PC-3 (cell line): ENCODE measurements at places on chromosomes 12 and 14. TPM values are rescaled to one million over a fixed set of nuclear protein-coding genes. Genes with fewer than 3 reads are reported as not detected.

GRCh38 chr12:132164426-132164825 is 20.2 kb downstream of the NOC4L start:
- H3K27me3 ChIP-seq = no peaks in the 10 kb centered on the region
- peaks cover 17% of the 10 kb centered on the region for H3K4me1 ChIP-seq
- no peaks in the 10 kb centered on the region for H3K36me3 ChIP-seq
- no peak overlapping the region for H3K27ac ChIP-seq

DNA sequence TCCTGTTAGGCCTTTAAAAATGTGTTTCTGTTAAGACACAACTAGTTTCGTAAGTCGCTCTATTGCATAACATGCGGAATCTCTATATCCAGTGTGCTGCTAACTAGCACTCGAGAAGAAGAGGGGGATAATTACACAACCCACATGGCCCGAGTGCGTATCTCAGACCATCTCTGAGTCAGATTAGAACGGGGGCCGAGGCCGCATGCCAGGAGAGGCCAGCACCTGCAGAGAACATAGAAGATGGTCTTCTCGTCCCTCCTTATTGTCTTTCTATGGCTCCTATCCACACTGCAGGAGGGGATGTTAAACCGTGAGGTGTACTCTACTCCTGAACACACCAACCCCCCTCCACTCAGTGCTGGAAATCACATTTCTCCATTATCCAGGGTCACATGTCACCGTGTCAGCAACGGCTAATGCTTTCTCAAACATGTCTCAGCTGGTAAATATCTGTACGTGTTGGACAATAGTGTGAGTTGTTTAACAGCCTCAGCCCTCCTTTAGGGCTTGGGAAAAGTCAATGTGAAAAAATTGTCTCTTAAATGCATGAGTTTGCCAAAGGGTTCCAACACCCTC is 56.3 kb downstream of the CCDC88C start:
- H3K36me3 ChIP-seq = no peaks in the 10 kb centered on the region
- H3K27me3 ChIP-seq = no peaks in the 10 kb centered on the region

GRCh38 chr12:1517007-1517406 is 77.4 kb downstream of the FBXL14 start:
- peak; percentile 90 for DNase-seq
- H3K27ac ChIP-seq = peak overlapping the region; percentile 39
- H3K27me3 ChIP-seq = no peaks in the 10 kb centered on the region
- H3K36me3 ChIP-seq = no peaks in the 10 kb centered on the region
- no peak overlapping the region for H3K4me3 ChIP-seq

DNA sequence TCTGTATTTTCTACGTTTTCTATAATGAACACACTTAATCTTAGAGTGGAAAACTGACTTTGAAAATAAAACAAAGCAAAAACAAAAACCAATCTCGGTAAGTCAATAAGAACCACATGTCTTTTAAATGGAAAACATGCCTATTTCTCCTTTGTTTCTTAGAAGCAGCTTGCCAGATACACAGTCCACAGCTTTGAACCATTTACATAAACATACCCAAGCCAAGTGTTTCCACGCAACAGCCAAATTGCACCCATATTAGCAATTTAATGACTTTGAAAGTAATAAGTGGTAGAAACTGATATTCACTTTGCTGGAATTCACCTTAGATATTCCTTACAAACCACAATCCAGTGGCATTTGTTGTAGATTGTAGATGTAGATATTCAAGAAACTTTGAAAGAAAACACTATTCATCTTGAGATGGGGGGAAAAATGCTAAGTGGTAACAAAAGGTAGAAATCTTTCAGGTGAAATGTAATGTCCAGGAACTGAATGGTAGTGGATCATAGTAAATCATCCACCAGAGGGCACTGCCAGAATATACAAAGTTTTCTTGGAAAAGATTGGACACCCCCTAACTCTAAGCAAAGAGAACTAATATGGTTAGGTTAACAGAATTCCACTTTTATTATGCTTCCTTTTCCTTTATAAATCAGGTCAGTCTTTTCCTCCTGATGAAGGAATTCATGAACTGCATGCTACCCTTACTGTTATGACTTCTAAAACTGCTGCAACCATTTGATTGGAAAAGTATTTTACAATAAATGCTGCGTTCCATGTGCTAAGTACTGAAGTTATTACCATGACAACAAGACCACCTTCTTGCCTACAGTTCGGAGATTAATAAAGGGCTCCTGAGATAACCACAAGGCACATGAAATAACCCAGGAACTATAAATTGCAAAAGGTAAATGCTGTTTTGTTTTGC is 69.8 kb downstream of the RERG start:
- H3K27ac ChIP-seq = no peak overlapping the region
- no peaks in the 10 kb centered on the region for H3K4me1 ChIP-seq
- DNase-seq = peak; percentile 42

GRCh38 chr12:104458694-104459367 is 2.1 kb downstream of the CHST11 start:
- H3K27ac ChIP-seq = no peak overlapping the region
- DNase-seq = no peak
- H3K27me3 ChIP-seq = no peaks in the 10 kb centered on the region
- no peaks in the 10 kb centered on the region for H3K36me3 ChIP-seq
- peaks cover 47% of the 10 kb centered on the region for H3K4me1 ChIP-seq
- peak overlapping the region; percentile 94 for H3K4me3 ChIP-seq

The KLHL33 gene
- total RNA-seq = 0.17 TPM in 1 of 2 replicates, not detected in the other

The ACRBP gene
- 0.77 TPM in 1 of 2 replicates, not detected in the other for total RNA-seq

DNA sequence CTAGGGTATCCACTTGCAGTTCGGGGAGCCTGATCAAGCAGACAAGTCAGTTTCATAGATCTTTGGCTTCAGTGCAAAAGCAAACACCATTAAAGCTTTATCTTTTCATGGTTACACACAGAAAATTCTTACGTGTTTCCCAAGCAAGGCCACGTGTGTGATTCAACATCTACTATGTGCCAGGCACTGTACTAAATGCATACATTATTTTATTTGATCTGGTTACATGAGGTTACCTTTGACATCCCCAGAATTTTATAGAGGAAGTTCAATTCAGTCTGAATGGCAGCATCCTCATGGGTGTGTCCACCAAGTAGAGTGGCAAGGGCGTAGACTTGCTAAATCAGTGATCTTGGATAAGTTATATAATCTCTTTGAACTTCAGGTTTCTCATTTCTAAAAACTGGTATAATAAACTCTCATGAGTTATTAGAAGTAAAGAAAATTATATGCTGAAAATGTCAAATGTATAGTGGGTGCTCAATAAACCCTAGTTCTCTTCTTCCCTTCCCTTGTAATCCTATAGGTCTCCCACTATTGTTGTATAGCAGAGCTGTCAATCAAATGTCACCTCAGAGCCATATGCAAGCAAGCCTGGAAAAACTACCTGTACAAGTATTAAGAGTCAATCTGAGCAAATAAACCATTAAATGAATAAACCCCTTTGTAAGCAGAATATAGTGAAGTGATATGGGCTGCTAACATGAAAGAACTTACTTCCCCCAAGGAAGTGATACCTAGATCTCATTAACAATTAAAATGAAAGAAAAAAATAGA is 50.3 kb upstream of the TMX1 start:
- H3K4me1 ChIP-seq = peaks cover 22% of the 10 kb centered on the region
- peak overlapping the region; percentile 68 for H3K27ac ChIP-seq
- no peaks in the 10 kb centered on the region for H3K27me3 ChIP-seq
- no peak overlapping the region for H3K4me3 ChIP-seq
- peak; percentile 87 for DNase-seq
- H3K36me3 ChIP-seq = no peaks in the 10 kb centered on the region

DNA sequence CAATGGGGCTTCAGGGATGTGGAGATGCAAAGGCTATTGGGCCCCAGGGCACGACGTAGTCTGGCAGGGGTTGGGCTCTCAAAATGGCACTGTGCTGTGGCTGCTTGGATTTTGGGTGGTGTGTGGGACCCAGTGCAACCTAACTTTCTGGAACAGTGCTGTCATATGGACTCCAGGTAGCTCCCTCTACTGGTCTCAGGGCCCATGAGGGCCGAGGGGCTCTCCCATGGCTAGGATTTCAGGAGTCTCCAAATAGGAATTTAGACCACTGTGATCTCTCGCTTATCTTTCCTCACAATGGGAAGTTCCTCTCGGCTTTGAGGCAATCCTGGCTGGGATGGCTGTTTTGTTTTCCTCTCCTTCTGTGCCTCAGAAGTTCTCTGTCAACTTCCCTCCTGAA is 68.2 kb upstream of the MUCL1 start:
- no peaks in the 10 kb centered on the region for H3K27me3 ChIP-seq
- H3K4me3 ChIP-seq = no peak overlapping the region
- no peaks in the 10 kb centered on the region for H3K4me1 ChIP-seq
- H3K36me3 ChIP-seq = no peaks in the 10 kb centered on the region

The GPX2 gene
- 2.9 and 4.3 TPM in 2 replicates for total RNA-seq

The PSMC1 gene
- total RNA-seq = 160 and 208 TPM in 2 replicates

DNA sequence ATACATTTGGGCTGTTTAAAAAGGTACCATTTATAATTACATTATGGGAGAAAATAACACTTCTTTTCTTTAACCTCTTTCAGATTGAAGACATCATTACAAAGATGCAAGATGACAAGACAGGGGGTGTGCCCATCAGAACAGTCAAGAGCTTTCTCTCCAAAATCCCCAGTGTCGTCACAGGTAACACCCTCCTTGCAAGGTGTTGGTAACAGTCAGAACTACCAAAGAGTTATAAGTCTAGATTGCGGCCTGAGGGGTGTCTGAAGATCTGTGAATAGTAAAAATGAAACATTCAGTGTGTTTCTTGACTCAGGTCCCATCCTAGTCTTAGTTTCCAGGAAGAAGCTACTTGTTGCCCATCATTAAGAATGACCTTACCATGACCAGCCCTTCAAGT is 419.8 kb downstream of the RGS6 start:
- no peaks in the 10 kb centered on the region for H3K4me1 ChIP-seq
- H3K36me3 ChIP-seq = no peaks in the 10 kb centered on the region
- H3K27me3 ChIP-seq = peaks cover 36% of the 10 kb centered on the region
- no peak for DNase-seq
- no peak overlapping the region for H3K27ac ChIP-seq
- H3K4me3 ChIP-seq = no peak overlapping the region

The CLEC14A gene
- total RNA-seq = not detected in 2 replicates

The KRT85 gene
- not detected in 2 replicates for total RNA-seq

- no peak overlapping the region for H3K4me3 ChIP-seq
- H3K27ac ChIP-seq = no peak overlapping the region
- peaks cover 32% of the 10 kb centered on the region for H3K4me1 ChIP-seq
Observed at GRCh38 chr12:96040305-96041133, 5.1 kb upstream of the LTA4H start.

GRCh38 chr14:88931321-88932110 is 107.1 kb downstream of the TTC8 start:
- no peak for DNase-seq
- no peak overlapping the region for H3K4me3 ChIP-seq
- H3K4me1 ChIP-seq = no peaks in the 10 kb centered on the region
- no peak overlapping the region for H3K27ac ChIP-seq

The DAO gene
- not detected in 2 replicates for total RNA-seq

The PPP2R5C gene
- 92.9 and 96.1 TPM in 2 replicates for total RNA-seq

The ARMH4 gene
- total RNA-seq = 2.6 and 3.3 TPM in 2 replicates

DNA sequence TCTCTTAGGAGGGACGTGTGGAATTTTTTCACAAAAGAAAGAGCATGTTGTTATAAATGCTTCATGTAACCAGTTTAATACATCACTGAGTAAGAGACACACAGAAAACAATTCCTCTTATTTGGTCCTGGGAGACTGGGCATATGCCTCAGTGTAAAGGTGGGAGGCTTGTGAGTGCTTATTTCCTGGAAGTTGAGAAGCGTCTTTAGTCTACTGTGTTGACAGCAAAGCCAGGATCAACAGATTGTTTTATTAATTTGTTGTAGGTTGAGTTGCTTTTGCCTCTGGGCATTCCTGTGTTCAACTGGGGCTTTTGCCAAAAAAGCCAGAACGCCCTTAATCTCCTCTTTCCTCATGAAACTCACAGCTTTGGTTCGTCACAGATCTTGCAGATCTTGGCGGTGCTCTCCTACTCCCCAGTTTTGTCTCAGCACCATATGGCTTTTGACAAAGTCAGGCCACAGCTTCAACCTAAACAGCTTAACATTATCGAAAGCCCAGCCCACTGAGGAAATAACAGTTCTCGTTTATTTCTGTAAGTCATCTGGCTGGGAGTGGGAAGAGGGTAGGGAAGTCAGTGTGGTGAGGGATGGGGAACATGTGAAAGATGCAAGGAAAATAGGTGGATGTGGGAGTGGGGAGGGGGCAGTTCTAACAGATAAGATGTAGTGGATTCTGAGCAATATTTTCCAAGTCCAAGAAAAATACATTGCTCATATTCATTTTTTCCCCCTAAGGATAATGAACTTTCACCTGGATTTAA is 227.2 kb downstream of the DACT1 start:
- H3K27me3 ChIP-seq = peaks cover 65% of the 10 kb centered on the region
- H3K4me1 ChIP-seq = no peaks in the 10 kb centered on the region
- peak; percentile 58 for DNase-seq
- H3K4me3 ChIP-seq = no peak overlapping the region

DNA sequence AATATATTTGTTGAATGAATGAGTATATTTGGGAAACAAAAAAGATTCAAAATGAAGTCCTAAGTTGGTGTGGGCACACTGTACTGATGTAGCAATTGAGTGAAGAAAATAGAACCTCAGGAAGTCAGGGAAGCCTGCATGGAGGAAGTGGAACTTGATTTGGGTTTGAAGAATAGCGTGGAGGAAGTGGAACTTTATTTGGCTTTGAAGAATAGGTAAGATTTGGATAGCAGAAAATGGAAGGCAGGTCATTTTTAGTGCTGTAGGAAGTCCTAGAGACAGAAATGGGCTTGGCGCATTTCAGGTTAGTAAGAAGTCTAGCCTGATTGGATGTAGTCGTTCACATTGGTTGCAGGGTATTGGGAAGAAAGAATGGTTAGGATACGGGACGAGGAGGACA is 5.4 kb downstream of the C12orf75 start:
- H3K27ac ChIP-seq = no peak overlapping the region
- H3K4me1 ChIP-seq = peaks cover 41% of the 10 kb centered on the region
- no peaks in the 10 kb centered on the region for H3K27me3 ChIP-seq
- no peak for DNase-seq
- no peak overlapping the region for H3K4me3 ChIP-seq
- H3K36me3 ChIP-seq = peaks cover 3% of the 10 kb centered on the region; the same call in 1 of the 2 replicates

DNA sequence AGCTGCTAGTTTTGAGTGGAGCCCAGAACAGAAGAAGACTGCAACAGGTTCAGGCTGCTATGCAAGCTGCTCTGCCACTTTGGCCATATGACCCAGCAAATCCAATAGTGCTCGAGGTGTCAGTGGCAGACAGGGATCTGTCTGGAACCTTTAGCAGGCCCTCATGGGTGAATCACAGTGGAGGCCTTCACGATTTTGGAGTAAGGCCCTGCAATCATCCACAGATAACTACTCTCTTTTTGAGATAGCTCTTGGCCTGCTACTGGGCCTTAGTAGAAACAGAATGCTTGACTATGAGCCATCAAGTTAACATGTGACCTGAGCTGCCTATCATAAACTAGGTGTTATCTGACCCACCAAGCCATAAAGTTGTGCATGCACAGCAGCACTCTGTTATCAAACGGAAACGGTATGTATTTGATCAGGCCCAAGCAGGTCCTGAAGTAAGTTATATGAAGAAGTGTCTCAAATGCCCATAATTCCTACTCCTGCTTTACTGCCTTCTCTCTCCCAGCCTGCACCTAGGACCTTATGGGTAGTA is 116.9 kb upstream of the CCDC196 start:
- DNase-seq = no peak
- H3K4me1 ChIP-seq = no peaks in the 10 kb centered on the region
- no peaks in the 10 kb centered on the region for H3K36me3 ChIP-seq
- H3K27ac ChIP-seq = no peak overlapping the region
- peaks cover 13% of the 10 kb centered on the region for H3K27me3 ChIP-seq
- H3K4me3 ChIP-seq = no peak overlapping the region

- DNase-seq = peak; percentile 23
- no peaks in the 10 kb centered on the region for H3K27me3 ChIP-seq
- no peaks in the 10 kb centered on the region for H3K36me3 ChIP-seq
Observed at GRCh38 chr14:100201701-100202100, 37.2 kb upstream of the YY1 start.
